ENCODE measurements at places on chromosomes 16 and 17. TPM values are rescaled to one million over a fixed set of nuclear protein-coding genes. Genes with fewer than 3 reads are reported as not detected.

DNA sequence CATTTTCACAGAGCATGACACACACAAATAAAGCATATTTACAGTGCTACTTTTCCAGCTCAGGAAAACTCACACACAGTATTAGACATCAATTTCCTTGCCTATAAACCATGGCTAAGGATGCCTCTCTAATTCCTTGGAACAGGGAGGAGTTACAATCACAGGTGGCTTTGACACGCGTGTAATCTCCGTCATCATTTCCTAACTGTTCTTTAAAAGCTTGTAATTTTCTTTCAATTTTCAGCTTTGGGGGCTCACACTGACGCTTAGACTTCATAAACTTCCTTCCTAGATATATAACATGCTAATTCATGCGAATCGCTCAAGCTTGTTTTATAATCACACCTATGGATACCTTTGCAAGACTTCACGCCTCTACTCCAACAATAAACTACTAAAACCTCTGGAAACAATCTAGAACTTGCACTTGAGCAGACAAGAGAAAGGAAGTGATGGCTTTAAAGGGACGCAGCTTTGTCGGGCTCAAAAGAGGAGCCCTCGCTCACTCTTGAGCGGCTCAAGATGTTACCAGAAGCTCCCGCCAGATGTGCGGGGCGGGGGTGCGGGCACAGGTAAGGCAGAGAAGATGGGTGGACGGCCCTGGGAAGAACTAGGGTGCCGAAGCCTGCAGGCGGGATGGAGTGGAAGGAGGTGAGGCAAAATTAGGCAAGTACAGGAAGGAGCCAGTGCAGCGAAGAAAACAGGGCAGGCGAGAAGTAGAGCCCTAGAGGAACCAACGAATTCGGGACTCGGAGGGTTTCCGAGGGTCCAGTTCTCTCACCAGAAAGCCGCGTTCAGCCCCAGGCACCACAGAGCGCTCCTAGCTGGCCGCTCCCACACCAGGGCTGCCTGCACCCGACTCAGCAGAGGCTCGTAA lies 631 bp downstream of the RETREG3 start:
- 0 out of 2 replicates have a peak overlapping the region, but pooled peaks have one; percentile 20 for H3K27ac ChIP-seq
- peaks cover 25% of the 10 kb centered on the region for H3K36me3 ChIP-seq
- H3K27me3 ChIP-seq = no peaks in the 10 kb centered on the region
- peak overlapping the region; percentile 68 for H3K4me3 ChIP-seq
- peaks cover 11% of the 10 kb centered on the region for H3K4me1 ChIP-seq
- DNase-seq = no peak

DNA sequence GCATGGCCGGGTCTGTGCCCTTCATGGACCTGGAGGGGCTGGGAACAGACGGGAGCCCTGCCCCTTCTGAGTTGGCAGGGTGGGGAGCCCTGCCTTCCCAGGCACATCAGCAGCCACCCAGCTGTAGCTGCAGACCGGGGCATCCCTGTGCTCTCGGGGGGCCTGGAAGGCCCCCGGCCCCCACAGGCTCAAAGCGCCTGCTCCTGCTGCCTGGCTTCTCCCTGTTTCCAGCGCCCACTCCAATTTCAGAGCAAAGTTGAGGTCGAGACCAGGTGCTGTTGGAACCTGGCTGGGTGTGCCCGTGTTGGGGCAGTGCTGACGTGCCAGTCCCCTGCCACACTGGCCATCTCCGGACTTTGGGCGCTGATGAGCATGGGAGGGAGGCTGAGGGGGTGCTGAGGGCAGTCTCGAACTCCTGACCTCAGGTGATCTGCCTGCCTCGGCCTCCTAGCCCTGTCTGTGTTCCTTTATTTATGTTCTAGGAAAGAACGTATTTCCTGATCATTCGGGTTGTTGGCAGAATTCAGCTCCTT lies 4.9 kb upstream of the PRSS27 start:
- no peak overlapping the region for H3K4me3 ChIP-seq
- H3K27ac ChIP-seq = no peak overlapping the region
- H3K27me3 ChIP-seq = peaks cover 15% of the 10 kb centered on the region
- H3K4me1 ChIP-seq = peaks cover 15% of the 10 kb centered on the region
- H3K36me3 ChIP-seq = no peaks in the 10 kb centered on the region
- no peak for DNase-seq

DNA sequence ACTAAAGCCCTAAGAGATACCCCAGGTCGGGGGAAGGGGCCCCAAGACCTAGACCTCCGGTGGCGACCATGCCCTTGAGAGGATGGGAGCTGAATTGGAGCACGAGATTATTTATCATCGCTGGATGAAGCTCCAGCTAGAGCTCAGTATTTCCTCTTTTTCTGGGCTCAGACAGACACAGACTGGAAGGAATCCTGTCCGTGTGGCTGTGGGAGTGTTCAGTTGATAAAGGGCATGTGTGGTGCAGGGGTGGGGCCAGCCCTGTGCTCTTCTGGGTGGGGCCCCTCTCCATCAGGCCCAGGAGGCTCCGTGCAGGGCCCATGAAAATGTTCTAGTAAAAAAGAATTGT lies 6.3 kb upstream of the CBX4 start:
- DNase-seq = no peak
- peaks cover 4% of the 10 kb centered on the region for H3K36me3 ChIP-seq
- H3K4me3 ChIP-seq = no peak overlapping the region
- H3K27ac ChIP-seq = no peak overlapping the region
- peaks cover 34% of the 10 kb centered on the region for H3K27me3 ChIP-seq

Gene BCO1
- not detected for total RNA-seq

GRCh38 chr17:58303971-58304749 lies 23.4 kb upstream of the MPO start:
- no peak overlapping the region for H3K4me3 ChIP-seq
- peak; percentile 34 for DNase-seq
- no peak overlapping the region for H3K27ac ChIP-seq
- H3K27me3 ChIP-seq = peaks cover 59% of the 10 kb centered on the region

- no peak overlapping the region for H3K4me3 ChIP-seq
- H3K27ac ChIP-seq = no peak overlapping the region
- no peaks in the 10 kb centered on the region for H3K27me3 ChIP-seq
- DNase-seq = no peak
- H3K4me1 ChIP-seq = peaks cover 14% of the 10 kb centered on the region
- peaks cover 98% of the 10 kb centered on the region for H3K36me3 ChIP-seq
Observed at GRCh38 chr17:40130352-40131042, 8.7 kb downstream of the MSL1 start.

DNA sequence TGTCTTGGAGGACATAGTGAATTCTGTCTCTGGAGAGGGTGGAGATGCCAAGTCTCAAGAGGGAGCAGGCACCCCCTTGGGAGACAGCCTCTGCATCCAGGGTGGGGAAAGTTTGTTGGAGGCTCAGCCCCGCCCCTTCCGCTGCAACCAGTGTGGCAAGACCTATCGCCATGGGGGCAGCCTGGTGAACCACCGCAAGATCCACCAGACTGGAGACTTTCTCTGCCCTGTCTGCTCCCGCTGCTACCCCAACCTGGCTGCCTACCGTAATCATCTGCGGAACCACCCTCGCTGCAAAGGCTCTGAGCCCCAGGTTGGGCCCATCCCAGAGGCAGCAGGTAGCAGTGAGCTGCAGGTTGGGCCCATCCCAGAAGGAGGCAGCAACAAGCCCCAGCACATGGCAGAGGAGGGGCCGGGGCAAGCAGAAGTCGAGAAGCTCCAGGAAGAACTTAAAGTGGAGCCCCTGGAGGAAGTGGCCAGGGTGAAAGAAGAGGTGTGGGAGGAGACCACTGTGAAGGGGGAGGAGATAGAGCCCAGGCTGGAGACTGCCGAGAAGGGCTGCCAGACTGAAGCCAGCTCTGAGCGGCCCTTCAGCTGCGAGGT lies 5.2 kb downstream of the ZNF646 start:
- no peak overlapping the region for H3K4me3 ChIP-seq
- H3K27me3 ChIP-seq = no peaks in the 10 kb centered on the region
- H3K36me3 ChIP-seq = peaks cover 82% of the 10 kb centered on the region
- H3K27ac ChIP-seq = no peak overlapping the region
- H3K4me1 ChIP-seq = peaks cover 9% of the 10 kb centered on the region
- no peak for DNase-seq

Gene WDR81
- 10.8 TPM for total RNA-seq

- H3K4me1 ChIP-seq = peaks cover 16% of the 10 kb centered on the region
- no peaks in the 10 kb centered on the region for H3K36me3 ChIP-seq
- H3K4me3 ChIP-seq = no peak overlapping the region
- no peak overlapping the region for H3K27ac ChIP-seq
Observed at GRCh38 chr17:45784741-45785479, 790 bp downstream of the CRHR1 start.

- no peaks in the 10 kb centered on the region for H3K36me3 ChIP-seq
- H3K27me3 ChIP-seq = peaks cover 17% of the 10 kb centered on the region
- no peak overlapping the region for H3K4me3 ChIP-seq
- H3K4me1 ChIP-seq = peaks cover 11% of the 10 kb centered on the region
- no peak overlapping the region for H3K27ac ChIP-seq
Observed at GRCh38 chr16:27199736-27200135, 3.6 kb upstream of the KDM8 start.

DNA sequence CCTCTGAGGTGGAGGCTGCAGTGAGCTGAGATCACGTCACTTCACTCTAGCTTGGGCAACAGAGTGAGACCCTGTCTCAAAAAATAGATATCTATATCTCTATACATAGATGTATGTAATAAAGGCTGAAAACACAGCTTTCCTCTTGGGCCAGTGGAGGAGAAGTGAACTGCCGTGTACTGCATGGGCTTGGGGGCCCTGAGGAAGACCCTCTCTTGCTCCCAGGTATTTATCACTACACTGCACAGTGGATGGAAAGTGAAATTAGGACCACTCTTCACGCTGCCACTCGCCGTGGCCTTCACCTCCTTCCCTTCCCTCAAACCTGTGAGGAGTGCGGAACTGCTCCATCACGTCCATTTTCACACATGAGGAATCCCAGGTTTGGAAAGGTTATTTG lies 68.8 kb upstream of the SIAH1 start:
- H3K4me1 ChIP-seq = peaks cover 12% of the 10 kb centered on the region
- no peaks in the 10 kb centered on the region for H3K36me3 ChIP-seq
- H3K27ac ChIP-seq = no peak overlapping the region
- no peak for DNase-seq
- H3K27me3 ChIP-seq = no peaks in the 10 kb centered on the region

- no peaks in the 10 kb centered on the region for H3K27me3 ChIP-seq
- DNase-seq = no peak
- H3K36me3 ChIP-seq = no peaks in the 10 kb centered on the region
- no peaks in the 10 kb centered on the region for H3K4me1 ChIP-seq
- no peak overlapping the region for H3K27ac ChIP-seq
Observed at GRCh38 chr16:49899991-49900695, 44.2 kb upstream of the ZNF423 start.

DNA sequence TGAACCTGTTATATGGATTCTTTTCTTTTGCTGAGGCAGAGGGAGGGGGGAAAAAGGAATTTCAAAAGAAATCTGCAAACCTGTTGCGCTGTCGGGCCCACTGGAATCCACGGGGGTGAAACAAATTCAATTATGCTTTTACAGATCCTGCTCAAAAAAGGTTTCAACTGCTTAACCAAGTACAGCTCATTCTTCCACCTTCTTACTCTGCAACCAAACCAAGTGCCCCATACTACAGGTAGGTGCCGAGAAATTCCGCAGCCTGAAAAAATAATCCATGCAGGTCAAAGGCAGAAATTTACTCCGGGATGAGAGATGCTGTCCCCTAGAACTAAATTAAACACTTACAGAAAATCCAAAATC lies 416 bp downstream of the RNF43 start:
- H3K4me3 ChIP-seq = no peak overlapping the region
- peaks cover 43% of the 10 kb centered on the region for H3K27me3 ChIP-seq
- no peak overlapping the region for H3K27ac ChIP-seq
- no peaks in the 10 kb centered on the region for H3K36me3 ChIP-seq

GRCh38 chr17:58322581-58323185 lies 5.9 kb downstream of the TSPOAP1 start:
- H3K27ac ChIP-seq = no peak overlapping the region
- DNase-seq = no peak
- peaks cover 7% of the 10 kb centered on the region for H3K4me1 ChIP-seq
- H3K36me3 ChIP-seq = no peaks in the 10 kb centered on the region
- peaks cover 58% of the 10 kb centered on the region for H3K27me3 ChIP-seq

GRCh38 chr16:11361701-11362451 lies 16.6 kb downstream of the RMI2 start:
- H3K4me1 ChIP-seq = peaks cover 69% of the 10 kb centered on the region
- H3K27ac ChIP-seq = no peak overlapping the region
- no peak overlapping the region for H3K4me3 ChIP-seq
- H3K27me3 ChIP-seq = no peaks in the 10 kb centered on the region
- H3K36me3 ChIP-seq = no peaks in the 10 kb centered on the region
- no peak for DNase-seq

Gene MAP2K6
- 2.1 TPM for total RNA-seq

All from SJSA1 (cell line).